ENCODE measurements at places on chromosomes 2 and 18.
A peak's percentile ranks its signal among the peaks of the same experiment; 100 is the strongest.

DNA sequence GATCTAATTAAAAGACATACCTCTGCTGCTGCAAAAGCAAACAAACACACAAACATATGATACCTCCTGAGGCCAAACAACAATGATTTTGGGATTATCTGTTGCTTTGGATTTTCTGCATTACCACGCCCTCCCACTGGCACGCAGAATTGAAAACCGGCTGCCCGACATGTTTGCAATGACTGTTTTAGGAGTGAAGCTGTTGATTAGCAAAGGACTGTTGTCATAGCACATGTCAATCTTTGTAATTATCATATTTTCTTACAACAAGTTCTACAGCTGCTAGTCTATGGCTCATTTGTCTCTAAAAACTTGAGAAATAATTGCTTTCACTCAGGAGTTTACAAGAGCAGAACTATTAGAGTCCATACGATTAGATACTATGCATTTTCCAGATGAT, 94.4 kb upstream of the MEIS1 start:
- no peak for DNase-seq

DNA sequence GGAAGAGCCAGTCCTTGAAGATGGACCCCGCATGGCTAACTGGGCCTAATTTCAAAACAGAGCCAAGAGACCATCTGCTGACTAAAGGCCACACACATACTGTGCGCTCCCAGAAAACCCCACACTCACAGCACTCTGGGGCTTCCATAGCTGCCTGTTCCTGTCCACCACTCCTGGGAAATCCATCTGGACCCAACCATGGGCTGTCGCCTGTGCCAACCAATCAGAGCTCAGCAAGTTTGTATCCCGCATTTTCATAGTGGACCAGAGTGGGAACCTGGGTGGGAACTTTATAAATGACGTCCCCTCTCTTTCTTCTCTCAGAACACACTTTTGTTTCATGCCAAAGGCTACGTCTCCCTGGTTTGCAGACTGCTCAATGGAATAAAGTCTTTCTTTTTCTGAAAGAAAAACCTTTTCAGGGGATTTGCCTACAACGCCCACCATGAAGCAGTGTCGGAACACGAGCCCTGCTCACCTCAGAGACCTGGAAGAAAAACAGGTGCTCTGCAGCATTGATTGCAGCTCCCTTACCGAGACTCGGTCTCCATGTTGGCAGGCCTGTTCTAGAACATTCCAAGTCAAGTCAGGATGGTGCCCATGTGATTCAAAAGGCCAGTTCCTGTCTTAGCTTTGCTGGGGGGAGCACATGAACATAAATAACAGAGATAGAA, 137.2 kb upstream of the GPC1 start:
- DNase-seq: no peak

DNA sequence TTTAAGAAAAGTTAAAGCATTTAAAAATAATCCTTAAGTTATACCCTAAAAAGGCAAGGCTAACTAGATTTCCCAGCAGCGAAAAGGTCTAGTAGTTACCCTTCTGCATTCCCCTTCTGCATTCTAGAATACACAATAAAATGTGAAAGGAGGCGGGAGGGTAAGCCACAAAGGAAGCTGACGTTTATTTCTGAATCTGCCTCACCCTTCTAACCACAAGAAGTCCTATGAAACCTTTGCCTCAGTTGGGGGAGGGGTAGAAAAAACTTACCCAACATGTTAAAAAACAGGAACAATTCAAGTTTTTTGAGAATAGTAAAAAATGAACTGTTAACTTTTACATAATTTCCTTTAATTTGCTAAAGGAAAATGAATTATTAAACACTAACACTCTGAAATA, 11.3 kb downstream of the STK17B start:
- peak; percentile 54 for DNase-seq

DNA sequence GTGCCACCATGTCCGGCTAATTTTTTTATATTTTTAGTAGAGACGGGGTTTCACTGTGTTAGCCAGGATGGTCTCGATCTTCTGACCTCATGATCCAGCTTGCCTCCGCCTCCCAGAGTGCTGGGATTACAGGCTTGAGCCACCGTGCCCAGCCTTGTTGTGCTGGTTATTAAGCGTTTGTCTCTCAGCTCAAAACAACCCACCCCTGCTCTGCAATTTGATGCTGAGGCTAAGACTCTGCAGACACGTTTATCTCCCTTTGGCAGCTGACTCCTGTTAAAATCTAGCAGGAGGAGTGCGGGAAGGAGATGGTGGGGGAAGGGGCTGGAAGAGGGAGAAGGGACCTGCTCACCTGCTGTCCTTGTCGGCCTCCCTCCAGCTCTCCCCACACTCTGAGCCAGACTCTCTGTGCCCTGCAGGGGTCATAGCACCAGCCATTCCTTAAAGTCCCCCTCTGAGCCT, 29.9 kb upstream of the IMPA2 start:
- no peak for DNase-seq

GRCh38 chr2:149330127-149331022, at the start of gene LYPD6:
Gene LYPD6, plus strand, starts transcription at chr2:149330587. Its CDS starts 107,122 bp downstream, at chr2:149437709.
- DNase-seq: no peak

DNA sequence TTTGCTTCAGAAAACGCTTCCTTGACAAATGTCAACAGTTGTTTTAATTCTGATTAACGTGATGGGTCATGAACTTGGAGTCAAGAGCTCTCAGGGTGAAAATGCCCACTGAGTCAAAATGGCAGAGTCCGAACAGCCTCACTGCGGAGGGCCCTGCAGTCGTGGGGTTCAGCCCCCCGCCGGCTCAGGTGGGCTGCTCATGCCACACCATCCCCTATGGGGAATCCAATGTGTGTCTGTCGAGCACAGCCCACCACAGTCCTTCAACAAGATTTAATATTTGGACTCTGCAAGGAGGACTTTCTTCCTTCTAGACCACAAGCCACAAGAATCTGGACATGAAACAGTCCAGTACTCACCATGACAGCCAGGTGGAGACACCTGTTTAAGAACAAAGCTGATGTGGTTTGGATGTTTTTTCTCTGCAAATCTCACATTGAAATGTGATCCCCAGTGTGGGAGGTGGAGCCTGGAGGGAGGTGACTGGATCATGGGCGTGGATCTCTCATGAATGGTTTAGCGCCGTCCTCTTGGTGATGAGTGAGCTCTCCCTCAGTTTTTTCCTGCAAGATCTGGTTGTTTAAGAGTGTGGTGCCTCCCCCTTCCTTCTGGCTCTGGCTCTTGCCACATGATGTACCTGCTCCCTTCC, 201.0 kb downstream of the NDUFA10 start:
- no peak for DNase-seq

- no peak for DNase-seq
These were observed 103.0 kb downstream of the HNRNPLL start for GRCh38 chr2:38499548-38500282.

- no peak for DNase-seq
These were observed 24.2 kb downstream of the PLCL1 start for GRCh38 chr2:197828464-197829135.

- no peak for DNase-seq
These were observed 4.2 kb downstream of the STAMBP start for GRCh38 chr2:73832930-73833329.

GRCh38 chr2:9744256-9745004, 98.8 kb upstream of the TAF1B start:
- DNase-seq: no peak

DNA sequence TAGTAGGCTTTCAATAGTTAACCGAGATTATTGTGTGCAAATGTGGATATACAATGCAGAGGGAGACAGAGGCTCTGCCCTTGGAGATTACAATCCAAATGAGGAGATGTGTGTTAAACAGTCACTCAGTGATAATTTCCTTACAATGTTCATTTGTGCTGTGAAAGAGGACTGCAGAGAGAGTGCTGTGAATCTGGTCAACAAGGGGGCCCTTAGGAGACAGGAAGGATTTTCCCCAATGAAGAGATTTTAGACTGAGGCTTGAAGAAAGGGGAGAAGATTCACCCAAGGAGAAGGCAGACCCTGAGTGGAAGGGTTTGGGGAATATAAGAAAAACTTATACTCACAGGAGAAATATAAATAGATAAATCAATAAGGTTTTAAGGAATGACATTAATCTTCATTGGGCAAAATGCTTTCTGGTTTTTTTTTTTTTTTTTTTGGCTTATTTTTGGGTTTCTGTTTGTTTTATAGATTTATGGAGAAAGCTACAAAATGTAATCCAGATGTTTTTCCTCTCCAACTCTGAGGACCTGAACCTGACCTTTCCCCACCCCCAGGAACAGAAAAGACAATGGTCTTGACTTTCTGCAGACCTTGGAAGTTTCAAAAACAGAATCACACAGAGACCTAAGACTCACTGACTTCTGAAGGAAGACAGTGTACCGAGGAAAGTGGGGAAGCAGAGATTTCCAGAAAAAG, 151.3 kb upstream of the SERPINE2 start:
- no peak for DNase-seq

- peak; percentile 27 for DNase-seq
These were observed 75.6 kb upstream of the UXS1 start for GRCh38 chr2:106269591-106270291.

DNA sequence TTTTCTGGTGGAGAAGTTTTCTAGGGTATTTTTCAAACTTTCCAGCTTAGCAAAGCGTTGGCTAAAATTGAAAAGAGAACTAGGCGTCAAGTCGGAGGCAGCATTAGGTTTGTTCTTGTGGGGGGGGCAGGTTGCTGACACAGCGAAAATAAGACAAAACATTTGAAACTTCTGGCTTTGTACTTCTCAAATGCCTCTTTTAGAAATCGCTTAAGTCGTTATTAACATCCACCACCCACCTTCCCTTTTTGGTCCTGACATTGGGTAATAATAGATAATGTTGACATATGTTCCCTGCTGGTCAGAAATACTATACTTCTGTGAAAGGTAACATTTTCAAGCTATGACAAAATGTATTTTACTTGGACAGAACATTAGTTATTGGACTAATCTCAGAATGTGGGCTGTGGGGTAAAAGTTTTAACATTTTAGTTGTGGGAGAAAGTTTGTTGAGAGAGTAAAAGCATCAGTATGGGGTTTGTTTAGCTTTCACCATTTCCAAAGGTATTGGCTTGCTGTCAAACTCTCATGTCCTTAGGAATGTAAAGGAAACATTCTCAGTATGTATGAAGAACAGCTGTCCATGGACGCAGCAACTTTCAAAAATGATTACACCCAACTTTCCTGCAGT, 88.1 kb upstream of the ZEB2 start:
- DNase-seq: no peak

GRCh38 chr2:159227467-159227866, 59.0 kb downstream of the WDSUB1 start:
- peak; percentile 22 for DNase-seq

- DNase-seq: no peak
These were observed 40.3 kb downstream of the TPO start for GRCh38 chr2:1453561-1453960.

DNA sequence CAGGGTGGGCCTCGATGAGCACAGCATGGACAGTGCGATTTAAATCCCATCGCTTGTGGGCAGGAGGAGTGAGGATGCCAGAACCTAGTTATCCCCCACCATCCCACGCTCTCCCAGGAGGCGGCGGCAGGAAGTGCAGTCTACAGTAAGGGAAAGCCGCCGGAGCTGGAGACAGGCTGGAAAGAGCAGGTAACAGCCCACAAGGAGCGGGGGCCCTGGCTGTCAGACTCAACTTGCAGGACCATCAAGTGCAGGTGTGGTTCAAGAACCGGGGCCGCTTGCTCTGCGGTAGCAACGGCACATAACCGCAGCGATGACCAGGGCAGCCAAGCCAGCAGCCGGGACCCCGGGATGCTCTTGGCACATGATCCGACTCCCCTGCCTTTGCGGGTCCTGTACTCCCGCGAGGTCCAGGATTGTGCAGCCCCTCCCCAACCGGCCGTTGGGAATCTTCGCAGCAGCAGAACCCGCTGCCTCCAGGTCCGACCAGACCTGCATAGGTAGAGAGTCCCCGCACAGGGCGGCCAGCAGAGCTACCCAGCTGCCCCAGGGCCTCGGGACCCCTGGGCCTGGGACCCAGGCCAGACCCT, 82.1 kb downstream of the BIN1 start:
- no peak for DNase-seq

- no peak for DNase-seq
These were observed 218.4 kb downstream of the CDH20 start for GRCh38 chr18:61551586-61551985.

DNA sequence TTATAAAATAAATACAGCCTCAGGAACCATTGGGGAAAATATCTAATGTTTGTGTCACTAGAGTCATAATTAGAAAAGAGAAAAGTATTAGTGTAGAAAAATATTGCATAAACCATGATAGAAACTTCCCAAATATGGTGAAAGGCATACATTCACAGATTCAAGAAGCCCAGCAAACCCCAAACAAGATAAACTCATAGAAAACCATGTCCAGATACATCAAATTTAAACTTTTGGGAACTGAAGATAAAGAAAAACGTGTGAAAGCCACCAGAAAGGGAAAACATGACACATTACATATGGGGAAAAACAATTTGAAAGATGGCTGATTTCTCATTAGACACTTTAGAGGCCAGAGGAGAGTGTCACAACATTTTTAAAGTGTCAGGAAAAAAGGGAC, 236.5 kb upstream of the FN1 start:
- no peak for DNase-seq

- DNase-seq: no peak
These were observed 64.1 kb upstream of the SPHKAP start for GRCh38 chr2:228245601-228246000.

- no peak for DNase-seq
These were observed 462.3 kb downstream of the MEIS1 start for GRCh38 chr2:66897181-66897580.

- DNase-seq: no peak
These were observed 277.5 kb upstream of the DDX18 start for GRCh38 chr2:117537032-117537431.

- DNase-seq: no peak
These were observed 373.9 kb downstream of the GPD2 start for GRCh38 chr2:156810094-156810493.

GRCh38 chr2:229627728-229628127, 86.6 kb downstream of the DNER start:
- no peak for DNase-seq

Data from activated gamma-delta T cell treated with Interleukin-2 at 50 U/mL for 16 hours (primary cell).